DND-41 (cell line): ENCODE measurements at places on chromosomes 6 and 20.
A peak's percentile ranks its signal among the peaks of the same experiment; 100 is the strongest.

DNA sequence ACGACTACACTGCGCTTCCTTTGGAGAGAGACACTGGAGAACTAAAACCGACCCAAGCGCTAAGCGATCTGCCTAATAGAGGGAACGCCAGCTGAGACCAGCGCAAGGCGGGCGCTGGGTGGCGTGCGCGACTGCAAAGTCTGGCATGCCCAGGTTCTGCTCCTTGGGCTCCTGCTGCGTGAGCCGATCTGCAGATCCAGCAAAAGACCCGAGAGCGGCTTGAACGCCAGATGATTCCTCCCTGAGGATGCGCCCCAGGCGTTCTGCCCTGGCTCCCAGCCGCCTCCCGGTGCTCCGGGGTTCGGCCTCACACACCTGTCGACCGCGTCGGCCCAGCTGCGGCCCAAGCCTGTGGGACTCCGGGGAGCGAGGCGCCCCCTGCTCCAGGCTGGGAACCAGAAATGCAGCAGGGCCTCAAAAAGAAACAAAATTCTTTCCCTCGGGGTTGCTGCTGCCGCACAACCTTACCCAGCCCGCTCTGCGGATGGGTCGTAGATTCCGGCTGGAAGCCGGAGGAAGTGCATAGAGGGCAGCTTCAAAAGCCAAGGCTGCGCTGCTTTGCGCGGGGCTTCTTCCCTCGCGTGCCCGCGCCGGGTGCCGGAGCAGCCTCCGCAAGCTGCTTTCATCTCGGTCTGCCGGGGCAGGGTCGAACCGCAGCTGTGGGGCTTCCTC lies 17.9 kb upstream of the PRDM13 start:
- peak overlapping the region; percentile 52; the same call in 1 of the 2 replicates for H3K27ac ChIP-seq
- peak overlapping the region; percentile 41; the same call in 1 of the 2 replicates for H3K4me3 ChIP-seq
- peak; percentile 81 for DNase-seq
- H3K36me3 ChIP-seq = no peaks in the 10 kb centered on the region
- H3K27me3 ChIP-seq = peaks cover 37% of the 10 kb centered on the region
- peaks cover 20% of the 10 kb centered on the region for H3K4me1 ChIP-seq

DNA sequence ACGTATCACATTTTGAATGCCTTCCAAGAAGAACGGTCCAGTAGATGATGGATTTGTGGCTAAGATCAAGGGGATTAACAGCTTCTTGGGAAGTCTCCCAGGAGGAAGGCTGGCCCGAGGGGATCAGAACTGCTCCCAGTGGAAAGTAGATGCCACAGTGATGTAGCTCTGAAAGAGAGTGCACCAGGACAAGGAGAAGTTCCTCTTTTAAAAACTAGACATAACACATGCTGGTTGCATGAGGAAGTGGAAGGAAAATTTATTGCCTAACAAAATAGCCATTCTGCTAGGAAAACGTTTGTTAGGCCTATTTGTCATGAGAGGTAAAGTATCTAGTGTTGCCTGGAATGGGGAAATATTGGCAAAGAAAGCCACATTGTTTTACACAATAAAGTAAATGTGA lies 87.8 kb downstream of the CDH26 start:
- H3K27me3 ChIP-seq = no peaks in the 10 kb centered on the region
- no peak overlapping the region for H3K27ac ChIP-seq
- 0 out of 2 replicates have a peak, but pooled peaks cover 3% of the 10 kb centered on the region for H3K4me1 ChIP-seq
- H3K36me3 ChIP-seq = no peaks in the 10 kb centered on the region
- no peak overlapping the region for H3K4me3 ChIP-seq
- DNase-seq = no peak

DNA sequence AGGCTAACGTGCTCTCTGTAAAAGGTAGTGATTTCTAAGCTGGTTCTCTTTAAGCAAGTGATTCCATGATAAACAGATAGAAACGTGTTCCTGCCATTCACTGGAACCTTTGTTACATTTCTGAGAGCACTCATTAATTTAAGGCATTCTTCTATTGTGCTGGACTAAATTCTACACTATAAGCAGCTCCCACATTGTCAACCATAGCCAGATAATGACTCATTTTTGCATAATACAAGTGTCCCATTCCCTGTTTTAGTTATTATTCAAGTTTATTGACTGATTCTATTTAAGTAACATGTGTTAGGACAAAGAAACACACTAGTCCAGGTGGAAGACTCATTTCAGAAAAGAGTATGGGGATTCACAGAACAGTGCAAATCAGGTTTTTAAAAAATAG lies 13.5 kb upstream of the XRN2 start:
- peaks cover 8% of the 10 kb centered on the region for H3K27me3 ChIP-seq
- no peak for DNase-seq
- H3K4me3 ChIP-seq = no peak overlapping the region
- H3K27ac ChIP-seq = no peak overlapping the region
- no peaks in the 10 kb centered on the region for H3K4me1 ChIP-seq

- peaks cover 28% of the 10 kb centered on the region for H3K27me3 ChIP-seq
- no peak overlapping the region for H3K4me3 ChIP-seq
- no peaks in the 10 kb centered on the region for H3K4me1 ChIP-seq
- H3K36me3 ChIP-seq = no peaks in the 10 kb centered on the region
- DNase-seq = no peak
Measured at GRCh38 chr20:38737887-38738286, 10.4 kb upstream of the ACTR5 start.

GRCh38 chr20:62993856-62994494 lies 12.8 kb downstream of the BHLHE23 start:
- H3K27ac ChIP-seq = no peak overlapping the region
- H3K36me3 ChIP-seq = no peaks in the 10 kb centered on the region
- no peaks in the 10 kb centered on the region for H3K27me3 ChIP-seq
- no peak for DNase-seq
- H3K4me1 ChIP-seq = 0 out of 2 replicates have a peak, but pooled peaks cover 3% of the 10 kb centered on the region
- H3K4me3 ChIP-seq = no peak overlapping the region

GRCh38 chr6:21741221-21742109 lies 147.9 kb downstream of the SOX4 start:
- no peak overlapping the region for H3K4me3 ChIP-seq
- no peak overlapping the region for H3K27ac ChIP-seq
- peaks cover 18% of the 10 kb centered on the region for H3K4me1 ChIP-seq
- DNase-seq = no peak
- no peaks in the 10 kb centered on the region for H3K27me3 ChIP-seq

DNA sequence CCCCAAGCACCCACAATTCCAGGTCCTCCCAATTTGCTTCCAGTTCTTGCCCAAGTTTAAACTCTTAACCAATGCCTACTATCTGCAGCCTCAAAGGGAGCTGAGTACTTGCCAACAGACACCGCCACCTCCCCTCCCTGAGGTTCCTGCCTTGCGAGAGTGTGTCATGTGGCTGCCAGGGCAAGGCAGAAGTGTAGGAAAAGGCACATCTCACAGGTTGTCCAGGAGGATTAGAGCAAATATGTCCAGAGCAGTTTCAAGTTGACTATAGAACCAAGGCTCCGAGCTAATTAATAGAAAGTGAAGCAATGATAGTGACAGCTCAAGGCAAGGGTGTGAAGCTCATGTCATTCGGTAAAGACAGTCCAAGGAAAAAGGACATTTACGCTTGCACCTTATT lies 127.8 kb downstream of the ATXN1 start:
- no peak for DNase-seq
- H3K4me3 ChIP-seq = no peak overlapping the region
- no peaks in the 10 kb centered on the region for H3K36me3 ChIP-seq
- no peaks in the 10 kb centered on the region for H3K4me1 ChIP-seq

GRCh38 chr20:635028-635892 lies 17.7 kb downstream of the SRXN1 start:
- no peak overlapping the region for H3K27ac ChIP-seq
- H3K4me3 ChIP-seq = no peak overlapping the region
- DNase-seq = no peak
- peaks cover 31% of the 10 kb centered on the region for H3K27me3 ChIP-seq
- H3K36me3 ChIP-seq = no peaks in the 10 kb centered on the region
- H3K4me1 ChIP-seq = no peaks in the 10 kb centered on the region

DNA sequence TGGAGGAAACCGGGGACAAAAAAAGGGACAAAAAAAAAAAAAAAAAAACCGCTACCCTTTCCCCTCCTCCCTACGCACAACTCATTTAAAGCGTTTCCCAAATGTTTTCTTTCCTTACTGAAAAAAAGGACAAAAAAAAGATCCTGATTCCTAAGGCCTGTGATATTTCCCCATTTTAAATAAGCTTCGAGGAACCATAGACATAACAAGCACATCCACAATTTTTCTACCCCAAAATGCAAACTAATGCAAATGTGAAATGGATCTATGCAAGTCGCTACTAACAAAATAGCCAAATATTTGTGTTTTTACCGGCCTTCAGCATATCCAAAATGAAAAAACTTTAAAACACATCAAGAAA lies 1.4 kb upstream of the ZNF217 start:
- peak overlapping the region; percentile 59 for H3K4me3 ChIP-seq
- H3K27ac ChIP-seq = peak overlapping the region; percentile 96
- peaks cover 28% of the 10 kb centered on the region for H3K4me1 ChIP-seq
- no peaks in the 10 kb centered on the region; the same call in 1 of the 2 replicates for H3K36me3 ChIP-seq
- DNase-seq = no peak

GRCh38 chr6:78854546-78854945 lies 12.8 kb upstream of the IRAK1BP1 start:
- H3K27ac ChIP-seq = no peak overlapping the region
- no peaks in the 10 kb centered on the region for H3K27me3 ChIP-seq
- no peak overlapping the region for H3K4me3 ChIP-seq
- 0 out of 2 replicates have a peak, but pooled peaks cover under 1% of the 10 kb centered on the region for H3K36me3 ChIP-seq
- no peak for DNase-seq
- no peaks in the 10 kb centered on the region for H3K4me1 ChIP-seq

DNA sequence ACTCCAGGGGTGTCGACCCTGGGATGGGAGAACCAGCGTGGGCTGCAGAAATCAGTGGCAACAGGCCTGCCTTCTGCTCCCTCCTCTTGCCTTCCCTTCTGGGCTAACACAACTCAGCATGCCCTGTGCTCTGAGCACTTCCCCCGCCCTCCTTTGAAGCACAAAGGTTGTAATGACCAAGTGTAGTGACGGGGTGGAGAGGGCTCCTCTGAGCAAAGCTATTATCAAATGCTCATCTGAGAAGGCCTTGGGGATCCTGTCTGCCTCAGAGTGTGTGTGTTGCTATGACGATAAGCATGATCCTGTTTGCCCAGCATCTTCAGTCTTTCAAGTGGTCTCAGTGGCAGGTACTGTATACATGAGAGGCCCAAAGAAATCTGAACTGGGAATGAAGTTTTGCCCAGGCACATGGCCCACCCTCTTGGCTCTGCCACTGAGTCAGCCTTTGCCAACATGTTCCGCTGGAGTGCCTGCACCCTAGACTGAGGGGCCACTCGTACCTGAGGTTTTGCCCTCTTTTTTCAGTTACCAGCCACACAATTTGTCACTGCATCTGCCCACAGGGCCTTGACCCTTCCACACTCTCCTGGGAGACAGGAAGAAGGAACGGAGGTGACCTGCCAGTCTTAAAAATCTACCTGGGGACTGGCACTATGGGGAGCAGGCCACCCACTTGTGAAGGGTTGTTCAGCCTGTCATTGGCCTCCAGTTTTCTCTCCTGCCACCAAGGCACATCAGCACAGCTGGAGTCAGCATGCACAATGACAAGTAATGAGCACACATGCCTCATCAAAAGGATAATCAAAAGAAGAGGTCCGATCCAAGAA lies 74.5 kb downstream of the GFOD1 start:
- no peaks in the 10 kb centered on the region for H3K4me1 ChIP-seq
- no peak overlapping the region for H3K27ac ChIP-seq
- no peaks in the 10 kb centered on the region for H3K27me3 ChIP-seq
- no peaks in the 10 kb centered on the region for H3K36me3 ChIP-seq
- no peak for DNase-seq

DNA sequence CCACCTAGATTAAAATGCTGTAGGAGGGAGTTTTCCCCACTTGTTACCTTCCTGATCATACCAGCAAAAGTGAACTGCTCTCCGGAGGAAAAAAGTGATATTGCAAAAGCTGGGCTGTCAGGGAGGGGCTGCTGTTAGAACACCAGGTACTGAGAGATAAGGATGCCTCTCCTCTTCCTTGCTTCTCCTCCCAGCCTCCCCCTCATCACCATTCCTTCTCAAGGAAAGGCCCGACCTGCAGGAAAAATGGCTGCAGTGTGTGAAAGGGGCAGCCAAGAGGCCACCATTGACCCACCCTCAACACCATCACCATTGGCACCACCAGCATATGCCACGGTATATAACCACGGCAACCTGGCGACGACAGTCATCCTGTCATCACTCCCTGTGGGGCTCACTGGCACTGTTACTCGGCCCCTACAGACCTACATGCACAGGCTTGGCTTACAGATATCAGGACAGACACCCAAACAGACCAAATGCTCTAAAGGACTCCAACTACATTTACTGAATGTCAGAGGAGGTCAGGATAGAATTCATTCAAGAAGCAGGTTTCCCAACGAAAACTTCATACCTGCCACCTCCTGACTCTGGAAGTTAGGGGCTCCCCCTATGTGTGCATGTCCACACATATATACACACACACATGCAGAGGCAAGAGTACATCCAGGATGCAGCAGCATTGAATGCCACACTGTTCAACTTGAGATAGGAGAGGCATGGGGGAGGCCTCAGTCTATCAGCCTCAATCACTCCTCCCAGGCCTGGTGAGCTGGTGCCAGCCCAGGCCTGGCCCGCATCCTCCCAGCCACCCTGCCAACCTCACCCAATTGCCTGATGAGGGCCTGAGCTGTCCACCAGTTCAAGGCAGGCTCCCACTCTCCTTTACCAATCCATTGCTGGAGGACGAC lies 13.9 kb upstream of the MDGA1 start:
- no peak for DNase-seq
- H3K4me1 ChIP-seq = no peaks in the 10 kb centered on the region
- no peaks in the 10 kb centered on the region for H3K36me3 ChIP-seq
- H3K27ac ChIP-seq = no peak overlapping the region

- H3K4me3 ChIP-seq = no peak overlapping the region
- no peak overlapping the region for H3K27ac ChIP-seq
- DNase-seq = no peak
- no peaks in the 10 kb centered on the region for H3K36me3 ChIP-seq
- H3K27me3 ChIP-seq = no peaks in the 10 kb centered on the region
Measured at GRCh38 chr6:105601541-105602236, 198.8 kb upstream of the PREP start.

DNA sequence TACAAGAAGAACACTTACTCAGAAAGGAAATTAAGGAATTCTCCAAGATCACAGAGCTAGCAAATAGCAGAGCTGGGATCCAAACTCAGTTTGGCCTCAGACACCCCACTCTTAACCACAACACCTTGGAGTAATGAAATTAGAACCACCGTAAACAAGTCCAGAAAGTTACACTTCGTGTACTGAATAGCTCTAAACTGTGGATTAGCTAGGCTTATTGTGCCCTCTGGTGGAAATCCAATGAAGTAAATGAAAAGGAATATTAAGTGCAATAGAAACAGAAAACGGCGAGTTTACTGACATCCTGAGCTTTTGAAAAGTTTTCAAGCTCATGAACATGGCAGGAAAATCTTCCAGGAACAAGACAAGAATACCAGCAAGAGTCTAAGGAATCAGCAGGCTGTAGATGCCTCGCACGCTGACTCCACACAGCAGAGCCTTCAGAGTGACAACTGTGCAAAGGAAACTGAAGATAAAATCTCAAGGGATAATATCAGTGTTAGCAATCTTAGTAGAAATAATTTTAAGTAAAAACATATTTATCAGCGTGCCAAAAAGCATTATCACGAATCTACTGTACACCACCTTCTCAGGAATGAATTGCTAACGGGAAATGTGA lies 34.6 kb downstream of the FBXO5 start:
- no peak for DNase-seq
- peaks cover 4% of the 10 kb centered on the region; the same call in 1 of the 2 replicates for H3K4me1 ChIP-seq
- H3K4me3 ChIP-seq = no peak overlapping the region
- H3K27me3 ChIP-seq = peaks cover 3% of the 10 kb centered on the region
- no peaks in the 10 kb centered on the region for H3K36me3 ChIP-seq

- DNase-seq = no peak
- H3K27me3 ChIP-seq = no peaks in the 10 kb centered on the region
- H3K4me1 ChIP-seq = no peaks in the 10 kb centered on the region
- no peak overlapping the region for H3K4me3 ChIP-seq
- H3K36me3 ChIP-seq = no peaks in the 10 kb centered on the region
Measured at GRCh38 chr6:147057188-147057587, 147.0 kb upstream of the STXBP5 start.
